ENCODE measurements at places on chromosomes 7 and 10. TPM values are rescaled to one million over a fixed set of nuclear protein-coding genes. Genes with fewer than 3 reads are reported as not detected.

Gene NEUROD6
- not detected for total RNA-seq

Gene ANKRD7
- not detected for total RNA-seq

- no peak overlapping the region for H3K4me3 ChIP-seq
- no peak for DNase-seq
- H3K27me3 ChIP-seq, result no peaks in the 10 kb centered on the region
- H3K36me3 ChIP-seq, result no peaks in the 10 kb centered on the region
- no peaks in the 10 kb centered on the region for H3K4me1 ChIP-seq
Measured at GRCh38 chr10:62769574-62770242, 34.8 kb upstream of the ADO start.

DNA sequence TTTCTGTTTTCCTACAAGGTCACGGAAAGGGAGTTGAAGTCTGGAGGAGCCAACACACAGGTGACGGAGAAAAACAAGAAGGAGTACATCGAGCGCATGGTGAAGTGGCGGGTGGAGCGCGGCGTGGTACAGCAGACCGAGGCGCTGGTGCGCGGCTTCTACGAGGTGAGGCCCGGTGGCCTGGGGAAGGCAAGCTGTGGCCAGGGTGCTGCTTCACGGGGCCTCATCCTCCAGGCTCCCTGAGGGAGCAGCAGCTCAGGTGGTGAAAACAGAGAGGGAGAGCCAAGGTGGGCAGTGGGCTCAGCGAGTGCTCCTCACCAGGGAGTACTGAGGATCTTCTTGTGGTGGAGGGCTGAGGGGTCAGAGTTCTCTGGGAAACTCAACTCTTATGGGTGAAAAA, 32.5 kb upstream of the STK17A start:
- no peak overlapping the region for H3K4me3 ChIP-seq
- H3K27ac ChIP-seq, result no peak overlapping the region
- no peaks in the 10 kb centered on the region for H3K27me3 ChIP-seq
- peaks cover 18% of the 10 kb centered on the region for H3K4me1 ChIP-seq

Gene FLNC
- total RNA-seq, result 0.28 TPM

- peak overlapping the region; percentile 36 for H3K27ac ChIP-seq
- H3K4me3 ChIP-seq, result no peak overlapping the region
- H3K27me3 ChIP-seq, result no peaks in the 10 kb centered on the region
- H3K4me1 ChIP-seq, result peaks cover 17% of the 10 kb centered on the region
Measured at GRCh38 chr10:104059364-104059763, 26.3 kb downstream of the COL17A1 start.
